ENCODE measurements at places on chromosomes 13 and 19.

- DNase-seq, result no peak
Observed at GRCh38 chr13:55990631-55991030, 1150.1 kb upstream of the PRR20A start.

GRCh38 chr13:110422913-110423688 lies 116.0 kb downstream of the COL4A2 start:
- DNase-seq, result no peak

GRCh38 chr19:29393915-29394460 lies 131.8 kb upstream of the VSTM2B start:
- DNase-seq, result no peak

DNA sequence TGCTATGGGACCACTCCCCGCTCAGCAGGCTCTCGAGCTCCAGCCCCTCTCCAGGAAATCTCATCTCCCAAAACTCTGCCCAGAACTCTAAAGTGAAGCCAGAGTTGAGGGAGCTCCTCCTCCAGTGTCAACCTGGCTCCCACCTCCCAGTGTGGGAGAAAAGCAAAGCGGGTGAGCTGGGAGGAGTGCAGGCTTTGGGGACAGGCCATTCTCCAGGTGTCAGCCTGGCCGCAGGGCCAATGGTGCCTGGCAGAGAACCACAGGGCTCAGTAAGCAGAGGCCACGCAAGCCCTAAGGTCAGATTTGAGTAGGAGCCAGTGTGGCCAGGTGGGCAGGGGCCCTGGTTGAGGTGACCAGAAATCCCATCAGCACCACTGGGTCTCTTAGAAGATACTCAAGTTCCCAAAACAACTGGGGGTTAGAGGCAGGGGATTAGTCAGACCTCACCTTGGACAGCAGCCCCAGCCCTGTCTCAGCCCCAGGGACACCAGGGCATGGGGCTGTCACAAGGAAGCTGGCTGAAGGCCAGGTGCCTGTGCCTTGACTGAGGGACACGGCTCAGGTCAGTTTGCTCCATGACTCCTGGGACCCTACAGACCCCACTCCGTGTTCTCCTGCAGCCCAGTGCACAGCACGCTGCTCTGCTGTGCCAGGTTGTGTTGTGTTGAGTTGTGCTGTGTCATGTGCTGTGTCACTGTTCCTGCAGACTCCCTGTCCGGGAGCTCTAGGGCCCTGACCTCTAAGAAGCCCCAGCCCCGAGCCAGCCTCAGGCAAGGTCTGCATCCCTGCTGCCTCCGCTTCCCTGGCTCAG lies 2.8 kb upstream of the ZNF181 start:
- DNase-seq, result no peak

DNA sequence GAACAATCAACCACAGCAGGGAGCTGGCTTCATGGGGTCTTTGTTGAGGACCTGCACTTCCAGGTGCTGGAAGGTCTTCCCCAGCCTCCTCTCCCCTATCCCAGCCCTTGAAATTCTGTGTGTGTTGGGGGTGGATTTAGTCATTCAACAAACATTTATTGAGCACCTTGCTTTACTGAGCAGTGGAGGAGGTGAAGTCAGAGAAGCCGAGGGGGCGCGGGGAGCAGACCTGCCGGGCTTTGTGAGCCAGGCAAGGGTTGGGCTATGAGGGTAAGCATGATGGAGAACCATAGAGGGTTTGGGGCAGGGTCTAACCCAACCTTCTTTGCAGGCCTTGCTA lies 3.5 kb upstream of the C19orf85 start:
- DNase-seq, result no peak

GRCh38 chr19:55489711-55490477 lies 1.7 kb downstream of the SSC5D start:
- DNase-seq, result no peak

DNA sequence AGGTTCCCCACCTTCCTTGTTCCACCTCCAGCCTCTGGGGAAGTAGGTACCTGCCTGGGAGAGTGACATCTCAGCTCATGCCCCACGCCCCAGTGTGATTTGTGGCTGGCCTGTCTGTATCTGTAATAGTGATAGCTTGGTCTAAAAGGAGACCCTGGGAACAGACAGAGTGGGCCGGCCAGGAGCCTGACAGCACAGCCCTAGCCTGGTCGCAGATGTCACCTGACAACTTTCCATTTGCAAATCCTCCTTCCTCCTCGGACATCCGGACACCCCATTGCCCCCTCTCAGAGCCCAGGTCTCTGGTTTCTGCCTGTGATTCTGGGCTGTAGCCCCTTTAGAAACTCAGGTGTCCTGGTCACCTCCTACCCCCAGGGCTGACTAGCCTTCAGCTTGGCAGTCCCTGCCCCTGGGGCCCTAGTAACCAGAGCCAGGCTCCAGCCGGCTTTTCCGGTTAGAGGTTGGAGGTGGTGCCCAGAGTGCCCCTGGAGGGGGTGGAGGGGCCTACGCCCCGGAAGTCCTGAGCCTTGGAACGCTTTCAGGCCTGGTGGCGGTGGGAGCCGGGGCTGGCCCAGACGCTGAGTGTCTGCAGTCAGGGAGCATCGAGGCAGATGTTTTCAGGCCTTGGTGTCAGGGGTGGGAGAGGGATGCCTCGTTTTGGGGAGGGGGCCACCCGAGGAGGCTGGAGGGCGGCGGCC lies 6.5 kb downstream of the LRRC8E start:
- no peak for DNase-seq

- DNase-seq, result no peak
Observed at GRCh38 chr13:94400874-94401273, 78.6 kb downstream of the DCT start.

DNA sequence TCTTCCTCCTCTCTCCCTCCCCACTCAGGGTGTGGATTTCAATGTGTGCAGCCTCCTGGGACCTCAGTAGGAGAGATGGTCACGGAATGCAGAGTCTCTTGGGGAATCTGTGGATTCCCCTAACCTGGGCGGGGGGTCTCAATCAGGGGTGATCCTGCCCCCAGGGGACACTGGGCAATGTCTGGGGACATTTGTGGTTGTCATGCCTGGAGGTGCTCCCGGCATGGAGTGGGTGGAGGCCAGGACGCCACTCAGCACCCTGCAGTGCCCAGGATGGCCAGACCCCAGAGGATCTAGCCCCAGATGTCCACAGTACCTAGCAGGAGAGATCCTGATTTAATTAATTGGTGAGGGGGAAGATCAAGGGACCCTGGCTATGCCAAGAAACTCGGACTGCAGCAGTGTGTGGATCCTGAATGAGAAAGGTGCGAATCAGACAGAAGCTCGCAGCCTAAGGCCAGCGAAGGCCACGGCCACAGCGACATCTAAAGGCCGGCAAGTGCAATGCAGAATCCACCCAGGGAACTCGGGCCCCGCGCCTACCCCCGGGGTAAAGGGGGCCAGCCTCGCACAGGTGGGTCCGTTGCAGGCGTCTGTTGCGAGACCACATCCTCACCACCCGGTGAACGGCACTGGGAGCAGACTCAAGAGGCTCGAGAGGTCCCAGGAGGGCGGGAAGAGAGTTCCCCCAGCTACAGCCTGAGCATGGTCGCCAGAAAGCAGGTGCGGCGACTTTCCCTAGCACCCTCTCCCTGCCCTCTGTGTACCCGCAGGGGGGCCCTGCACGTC lies 88.8 kb downstream of the GNG7 start:
- no peak for DNase-seq

GRCh38 chr13:32622827-32623226 lies 36.6 kb downstream of the PDS5B start:
- DNase-seq, result no peak

GRCh38 chr19:13833330-13834243 lies 38.3 kb downstream of the ZSWIM4 start:
- peak; percentile 98 for DNase-seq

GRCh38 chr13:67408798-67409197 lies 178.7 kb upstream of the PCDH9 start:
- DNase-seq, result no peak

DNA sequence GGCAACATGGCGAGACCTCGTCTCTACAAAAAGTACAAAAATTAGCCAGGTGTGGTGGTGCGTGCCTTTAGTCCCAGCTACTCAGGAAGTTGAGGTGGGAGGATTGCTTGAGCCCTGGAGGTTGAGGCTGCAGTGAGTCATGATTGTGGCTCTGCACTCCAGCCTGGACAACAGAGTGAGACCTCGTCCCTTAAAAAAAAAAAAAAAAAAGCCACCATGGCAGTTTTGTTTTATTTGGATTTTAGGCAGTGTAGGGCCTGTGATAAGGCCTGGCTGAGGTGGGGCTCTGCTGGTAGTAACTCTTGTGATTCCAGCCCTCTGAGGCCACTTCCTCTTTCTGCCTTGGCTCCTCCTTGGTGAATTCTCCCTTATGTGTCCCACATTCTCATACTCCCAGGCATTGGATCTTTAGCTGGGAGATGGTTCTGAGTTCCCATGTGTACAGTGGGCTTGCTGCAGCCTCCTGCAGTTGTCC lies 39.2 kb downstream of the GATAD2A start:
- DNase-seq, result no peak
